ENCODE measurements at places on chromosomes 2 and 18.

GRCh38 chr2:239820836-239821693, 204.1 kb downstream of the NDUFA10 start:
- no peak for DNase-seq

GRCh38 chr2:196989496-196989895, 63.0 kb upstream of the PGAP1 start:
- DNase-seq, result no peak

DNA sequence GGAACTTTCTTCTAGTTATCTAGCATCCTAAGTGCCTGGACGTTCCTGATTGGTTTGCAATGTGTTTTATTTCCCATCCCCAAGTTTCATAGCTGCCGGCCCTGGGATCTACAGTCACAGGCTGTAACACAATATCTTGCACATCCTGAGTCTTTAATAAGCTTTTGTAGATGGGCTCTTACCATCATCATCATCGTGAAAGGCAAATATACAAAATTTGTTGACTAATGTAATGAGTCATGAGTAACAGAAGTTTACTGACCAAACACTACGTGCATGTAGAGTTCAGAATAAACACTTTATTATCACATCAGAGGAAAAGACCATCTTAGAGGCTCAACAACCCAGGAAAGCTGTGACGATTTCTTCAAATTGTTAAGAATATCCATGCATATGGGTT, 8.1 kb upstream of the TYMS start:
- DNase-seq, result no peak

- no peak for DNase-seq
Measured at GRCh38 chr2:133624551-133624950, 56.3 kb upstream of the NCKAP5 start.
